ENCODE measurements at places on chromosomes 11 and 22.

DNA sequence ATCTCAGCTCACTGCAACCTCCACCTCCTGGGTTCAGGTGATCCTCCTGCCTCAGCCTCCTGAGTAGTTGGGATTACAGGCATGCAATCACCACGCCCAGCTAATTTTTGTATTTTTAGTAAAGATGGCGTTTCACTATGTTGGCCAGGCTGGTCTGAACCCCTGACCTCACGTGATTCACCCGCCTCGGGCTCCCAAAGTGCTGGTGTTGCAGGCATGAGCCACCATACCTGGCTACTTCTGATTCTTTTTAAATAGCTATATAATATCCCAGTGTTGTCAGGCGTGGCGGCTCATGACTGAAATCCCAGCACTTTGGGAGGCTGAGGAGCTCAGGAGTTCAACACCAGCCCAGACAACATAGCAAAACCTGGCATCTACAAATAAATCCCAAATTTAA lies 20.7 kb downstream of the TMEM41B start:
- no peak for DNase-seq

GRCh38 chr11:34877375-34877975 lies 38.7 kb downstream of the APIP start:
- no peak for DNase-seq

DNA sequence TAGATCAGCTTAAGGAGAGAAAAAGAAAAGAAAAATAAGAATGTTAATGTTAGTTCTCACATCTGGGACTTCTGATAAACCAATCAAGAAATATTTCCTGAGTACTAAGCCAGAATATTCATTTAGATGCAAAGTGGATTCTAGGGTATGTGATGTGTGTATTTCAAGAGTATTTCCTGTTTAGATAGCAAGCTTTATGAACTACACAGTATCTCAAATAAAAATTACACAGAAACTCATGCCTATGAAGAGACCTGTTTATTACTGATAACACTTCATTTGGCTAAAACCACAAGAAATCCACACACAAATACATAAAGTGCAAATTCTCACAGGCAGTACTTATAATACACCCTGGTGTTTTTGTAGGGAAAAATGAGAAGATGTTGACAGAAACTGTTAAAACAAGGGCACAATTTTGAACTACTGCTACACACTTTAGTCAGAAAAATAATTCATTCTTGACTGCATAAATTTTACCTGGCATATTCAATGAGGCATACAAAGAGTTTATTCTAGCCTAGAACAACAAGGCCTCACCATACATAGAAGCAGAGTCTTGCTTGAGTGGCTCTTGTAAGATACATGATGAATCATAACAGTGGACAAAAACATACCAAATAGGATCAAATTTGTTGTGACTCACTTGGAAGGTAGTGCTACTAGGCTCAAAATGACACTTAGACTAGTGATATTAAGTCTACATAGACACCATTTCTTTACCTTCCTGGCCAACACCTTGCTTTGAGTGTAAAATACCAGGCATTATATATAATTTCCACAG lies 18.8 kb upstream of the P4HA3 start:
- DNase-seq = no peak

DNA sequence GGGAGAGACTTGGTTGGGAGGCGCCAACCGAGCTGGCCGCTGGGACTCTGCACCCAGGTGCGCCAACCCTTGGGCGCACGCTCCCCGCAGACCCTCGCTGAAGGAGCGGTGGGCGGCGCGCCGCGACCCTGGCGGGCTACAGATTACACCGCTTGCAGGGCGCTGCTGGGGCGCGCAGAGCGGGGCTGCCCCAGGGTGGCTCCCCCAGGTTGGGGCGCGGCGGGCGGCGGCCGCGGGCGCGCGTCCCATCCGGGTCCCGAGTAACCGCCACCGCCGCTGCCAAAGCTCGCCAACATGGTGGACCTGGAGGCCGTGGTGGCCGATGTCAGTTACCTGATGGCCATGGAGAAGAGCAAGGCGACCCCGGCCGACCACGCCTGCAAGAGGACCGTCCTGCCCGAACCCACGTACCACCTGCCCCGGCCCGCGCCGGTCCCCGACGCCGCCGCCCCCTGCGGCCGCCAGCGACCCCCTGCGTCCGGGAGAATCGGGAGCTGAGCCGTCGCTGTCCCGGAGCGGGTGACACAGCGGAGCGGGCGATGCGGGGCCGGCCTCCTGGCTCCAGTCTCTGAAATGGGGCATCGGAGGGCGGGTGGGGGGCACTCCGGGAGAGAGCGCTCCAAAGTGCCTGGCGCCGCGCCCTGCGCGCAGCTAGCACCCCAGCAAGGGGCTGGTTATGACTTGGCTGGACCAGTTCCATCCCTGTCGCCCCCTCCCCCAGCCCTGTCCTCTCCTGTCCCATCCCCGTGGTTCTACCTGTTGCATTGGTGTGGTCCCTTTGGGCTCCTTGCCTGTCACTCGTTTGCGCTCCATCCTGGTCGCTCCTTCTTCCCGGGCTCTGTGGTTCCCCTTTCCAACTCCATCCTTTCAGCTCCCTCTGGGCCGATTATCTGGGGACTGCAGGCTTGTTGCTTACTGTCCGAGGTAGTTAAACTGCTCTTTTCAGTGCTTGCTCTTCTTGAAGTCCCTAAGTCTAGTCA lies 143.3 kb upstream of the GRK3 start:
- DNase-seq = no peak

DNA sequence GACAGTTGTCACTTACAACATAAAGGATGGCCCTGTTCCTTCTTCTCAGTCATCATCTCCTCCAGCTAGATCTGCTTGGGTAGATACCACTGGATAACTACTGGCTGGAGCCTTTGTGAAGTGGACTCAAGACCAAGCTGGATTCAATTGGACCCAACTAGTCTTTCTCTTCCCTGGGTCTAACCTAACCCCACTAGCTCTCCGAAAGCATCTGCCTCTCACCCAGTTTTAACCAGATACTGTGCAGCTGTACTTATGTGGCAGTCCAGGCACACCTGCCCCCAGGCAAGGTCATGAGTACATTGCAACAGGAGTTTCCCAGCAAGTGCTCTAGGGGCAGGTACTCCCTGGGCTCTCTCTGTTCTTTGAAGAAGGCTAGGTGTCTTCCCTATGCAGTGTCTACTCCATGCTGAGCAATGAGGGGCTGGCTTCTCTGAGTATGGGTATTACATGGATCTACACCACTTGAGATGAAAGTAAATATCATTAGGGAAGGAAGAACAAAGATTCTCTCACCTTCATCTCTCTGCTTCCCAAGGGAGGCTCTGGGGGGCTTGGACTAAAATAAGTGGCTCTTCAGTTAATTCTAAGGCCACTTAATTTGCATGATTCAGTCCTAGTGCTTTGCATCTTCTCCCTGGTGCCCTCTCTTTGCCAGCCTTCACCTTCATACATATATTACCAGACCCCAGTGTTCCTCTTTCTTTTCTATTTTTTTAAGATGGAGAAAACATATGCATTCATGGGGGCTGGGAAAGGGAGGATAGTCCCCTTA lies 236.1 kb downstream of the NXPE2 start:
- DNase-seq = no peak

GRCh38 chr11:71386202-71386601 lies 62.0 kb downstream of the DHCR7 start:
- DNase-seq = no peak

DNA sequence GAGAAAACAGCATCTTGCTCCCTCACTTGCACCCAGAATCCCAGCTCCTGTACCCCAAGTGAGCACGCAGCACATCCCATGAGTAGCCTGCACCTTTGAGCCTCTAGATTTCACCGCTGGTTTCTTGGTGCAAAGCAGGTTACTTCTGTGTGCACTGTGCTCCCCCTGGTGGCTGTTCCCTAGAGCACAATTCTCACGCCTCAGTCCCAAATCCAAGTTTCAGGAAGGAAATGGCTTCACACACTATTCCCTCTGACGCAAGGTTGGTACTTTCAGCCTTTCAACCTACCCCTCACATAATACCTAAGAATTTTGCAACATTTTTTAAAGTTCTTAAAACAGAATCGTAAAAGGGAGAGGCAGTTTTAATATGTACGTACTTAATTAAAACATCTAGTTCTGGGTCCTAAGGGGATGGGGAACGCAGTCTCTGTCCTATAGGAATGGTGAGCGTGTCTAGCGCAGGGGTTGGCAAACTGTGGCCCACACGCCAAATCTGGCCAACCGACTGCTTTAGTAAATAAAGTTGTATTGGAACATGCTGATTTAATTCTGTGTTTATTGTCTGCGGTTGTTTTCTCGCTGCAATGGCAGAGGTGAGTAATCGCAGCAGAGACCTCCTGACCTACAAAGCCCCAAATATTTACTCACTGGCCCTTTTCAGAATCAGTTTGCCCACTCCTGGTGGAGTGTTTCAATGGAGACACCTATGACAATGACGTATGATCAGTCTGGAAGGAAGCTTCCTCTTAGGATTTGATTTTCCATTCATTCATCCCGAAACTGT lies 27.5 kb downstream of the DHCR7 start:
- peak; percentile 13 for DNase-seq

- DNase-seq = no peak
These were observed 4.2 kb downstream of the ZP1 start for GRCh38 chr11:60871378-60872061.

GRCh38 chr11:31419138-31419537 lies 49.5 kb downstream of the DNAJC24 start:
- no peak for DNase-seq

- no peak for DNase-seq
These were observed 9.5 kb upstream of the DKK3 start for GRCh38 chr11:12017865-12018453.

GRCh38 chr22:26642465-26643417 lies 14.6 kb upstream of the MIAT start:
- DNase-seq = no peak

DNA sequence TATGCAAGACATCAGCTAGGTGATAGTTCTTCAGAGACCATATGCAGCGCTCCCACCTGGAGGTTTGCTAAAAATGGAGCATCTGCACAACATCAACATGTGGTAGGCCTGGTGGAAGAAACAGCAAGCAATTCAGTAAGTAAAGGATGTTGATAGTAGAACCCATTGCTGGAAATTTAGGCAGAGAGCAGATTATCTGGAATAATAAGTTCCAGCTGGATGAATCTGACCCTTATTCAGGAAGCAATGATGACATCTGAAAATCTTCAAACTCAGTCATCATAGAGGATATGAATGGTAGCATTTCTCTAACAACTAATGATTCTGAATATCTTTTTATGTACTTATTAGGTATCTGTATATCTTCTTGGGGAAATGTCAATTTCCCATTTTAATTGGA lies 225.2 kb upstream of the ANO3 start:
- no peak for DNase-seq

All from NCI-H187 (cell line).